Neural crest cell (in vitro differentiated cells): ENCODE measurements at places on chromosomes 7 and 10. TPM values are rescaled to one million over a fixed set of nuclear protein-coding genes. Genes with fewer than 3 reads are reported as not detected.

Gene SFRP4
- total RNA-seq: not detected in 2 replicates

Gene TLX1
- total RNA-seq: 0.16 and 0.33 TPM in 2 replicates

Gene CEP41
- total RNA-seq: 27.8 and 29.3 TPM in 2 replicates

Gene PIK3AP1
- 0.73 and 1.3 TPM in 2 replicates for total RNA-seq

Gene NUTM2A
- 3.0 and 3.7 TPM in 2 replicates for total RNA-seq

Gene C10orf53
- 0.14 TPM in 1 of 2 replicates, not detected in the other for total RNA-seq

Gene SPDYE2
- total RNA-seq: not detected in 2 replicates

Gene RP9
- 27.5 and 32.7 TPM in 2 replicates for total RNA-seq

Gene GIMAP6
- total RNA-seq: not detected in 2 replicates

Gene KNDC1
- 4.0 and 5.5 TPM in 2 replicates for total RNA-seq

Gene LARP4B
- 75.2 and 75.4 TPM in 2 replicates for total RNA-seq

Gene SMKR1
- total RNA-seq: 2.5 and 5.3 TPM in 2 replicates

Gene RNF32
- 1.2 and 1.4 TPM in 2 replicates for total RNA-seq

Gene RGR
- total RNA-seq: 0.23 TPM in 1 of 2 replicates, not detected in the other

Gene ANXA8
- not detected in 2 replicates for total RNA-seq

Gene TRIM50
- not detected in 2 replicates for total RNA-seq
